ENCODE measurements at places on chromosomes 7 and 10.
A peak's percentile ranks its signal among the peaks of the same experiment; 100 is the strongest.

GRCh38 chr10:46329690-46330016 is 42.9 kb downstream of the ANTXRL start:
- DNase-seq = no peak

GRCh38 chr10:29078919-29079318 is 210.0 kb upstream of the LYZL1 start:
- no peak for DNase-seq

- DNase-seq = peak; percentile 58
Observed at GRCh38 chr7:128454808-128455542, 703 bp upstream of the HILPDA start.

DNA sequence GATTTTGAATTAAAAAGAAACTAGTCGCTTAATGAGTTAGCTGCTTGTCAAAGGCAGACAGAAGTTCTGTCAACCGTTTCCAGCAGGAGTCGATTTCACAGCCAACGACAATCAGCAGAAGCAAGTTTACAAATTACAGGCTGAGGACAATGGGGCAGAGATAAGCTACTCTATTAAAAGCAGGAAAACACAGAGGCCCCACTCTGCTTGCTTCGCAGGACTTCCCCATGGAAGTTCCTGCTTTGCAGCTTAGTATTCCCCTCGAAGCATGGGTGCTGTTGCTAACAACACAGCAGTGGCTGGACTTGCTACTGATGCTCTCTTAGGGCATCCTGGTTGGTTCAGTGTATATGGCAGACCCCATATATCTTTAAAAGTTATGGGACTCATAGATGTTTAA is 50.8 kb upstream of the KLF6 start:
- DNase-seq = no peak

- DNase-seq = no peak
Observed at GRCh38 chr7:24912874-24913514, 67.0 kb downstream of the OSBPL3 start.

GRCh38 chr7:2261611-2262010 is 19.6 kb downstream of the NUDT1 start:
- DNase-seq = no peak

- peak; percentile 36 for DNase-seq
Observed at GRCh38 chr7:143504937-143505297, 27.2 kb downstream of the TAS2R41 start.

DNA sequence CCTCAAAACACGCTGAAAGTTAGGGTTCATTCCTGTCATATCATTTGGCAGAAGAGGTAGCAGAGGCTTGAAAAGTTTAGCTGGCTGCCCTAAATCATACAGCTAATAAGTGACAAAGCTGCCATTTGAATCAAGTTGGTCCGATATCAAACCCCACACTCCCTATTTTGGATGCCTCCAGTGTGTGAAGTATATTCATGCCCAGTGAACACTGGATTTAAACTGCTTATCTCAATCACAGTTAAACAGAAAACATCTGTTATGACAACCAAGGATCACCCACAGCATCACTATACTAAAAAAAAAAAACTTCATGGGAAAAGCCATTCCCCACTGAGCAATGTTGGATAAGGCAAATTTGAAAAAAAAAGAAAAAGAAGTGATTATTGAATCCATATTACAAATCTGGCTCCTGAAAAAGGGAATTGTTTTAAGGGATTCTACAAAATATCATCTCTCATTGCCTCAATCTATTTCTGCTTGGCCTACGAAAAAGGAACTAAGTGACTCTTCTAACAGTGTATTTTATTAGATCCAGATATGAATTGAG is 48.3 kb downstream of the ABCB1 start:
- DNase-seq = no peak

DNA sequence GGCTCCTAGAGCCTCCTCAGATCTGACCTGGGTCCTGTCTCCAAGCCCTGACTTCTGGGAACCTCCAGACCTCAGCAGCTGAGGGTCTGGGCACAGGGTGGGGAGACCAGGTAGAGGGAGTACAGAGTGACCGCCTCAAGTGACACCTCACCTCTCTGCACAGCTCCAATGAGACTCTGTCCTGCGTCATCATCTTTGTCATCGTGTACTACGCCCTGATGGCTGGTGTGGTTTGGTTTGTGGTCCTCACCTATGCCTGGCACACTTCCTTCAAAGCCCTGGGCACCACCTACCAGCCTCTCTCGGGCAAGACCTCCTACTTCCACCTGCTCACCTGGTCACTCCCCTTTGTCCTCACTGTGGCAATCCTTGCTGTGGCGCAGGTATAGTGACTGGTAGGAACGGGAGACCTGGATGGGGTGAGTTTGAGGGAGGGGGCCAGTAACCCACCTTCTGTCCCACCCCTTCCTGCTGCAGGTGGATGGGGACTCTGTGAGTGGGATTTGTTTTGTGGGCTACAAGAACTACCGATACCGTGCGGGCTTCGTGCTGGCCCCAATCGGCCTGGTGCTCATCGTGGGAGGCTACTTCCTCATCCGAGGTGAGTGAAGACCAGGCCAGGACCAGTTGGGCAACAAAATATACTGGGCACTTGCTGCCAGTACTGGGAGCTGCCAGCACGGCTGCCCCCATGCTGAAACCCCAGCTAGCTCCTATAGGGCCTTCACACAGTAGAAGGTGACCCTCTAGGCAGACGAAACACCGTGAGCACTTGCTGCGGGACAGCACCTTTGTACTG is 17.8 kb downstream of the SMO start:
- DNase-seq = no peak

GRCh38 chr7:54858008-54858692 is 99.1 kb upstream of the SEC61G start:
- no peak for DNase-seq

DNA sequence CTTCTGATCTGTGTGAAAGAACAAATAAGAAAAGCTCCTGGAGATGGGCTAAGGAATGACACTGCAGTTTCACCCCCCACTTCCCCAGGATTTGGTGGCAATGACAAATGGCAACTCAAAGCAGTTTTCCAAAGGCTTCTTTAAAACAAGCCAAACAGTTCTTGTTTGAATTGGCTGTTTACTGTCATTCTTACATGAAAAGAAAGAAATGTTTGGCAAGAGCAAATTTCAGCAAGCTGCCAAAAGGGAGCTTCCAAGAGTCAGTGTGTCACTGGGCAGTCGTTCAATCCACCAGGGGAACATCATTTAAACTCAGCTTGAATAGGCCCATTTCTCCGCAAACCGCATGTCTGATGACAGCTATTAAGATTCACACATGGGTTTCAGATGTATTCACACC is 119.0 kb upstream of the RHOBTB1 start:
- DNase-seq = peak; percentile 20

DNA sequence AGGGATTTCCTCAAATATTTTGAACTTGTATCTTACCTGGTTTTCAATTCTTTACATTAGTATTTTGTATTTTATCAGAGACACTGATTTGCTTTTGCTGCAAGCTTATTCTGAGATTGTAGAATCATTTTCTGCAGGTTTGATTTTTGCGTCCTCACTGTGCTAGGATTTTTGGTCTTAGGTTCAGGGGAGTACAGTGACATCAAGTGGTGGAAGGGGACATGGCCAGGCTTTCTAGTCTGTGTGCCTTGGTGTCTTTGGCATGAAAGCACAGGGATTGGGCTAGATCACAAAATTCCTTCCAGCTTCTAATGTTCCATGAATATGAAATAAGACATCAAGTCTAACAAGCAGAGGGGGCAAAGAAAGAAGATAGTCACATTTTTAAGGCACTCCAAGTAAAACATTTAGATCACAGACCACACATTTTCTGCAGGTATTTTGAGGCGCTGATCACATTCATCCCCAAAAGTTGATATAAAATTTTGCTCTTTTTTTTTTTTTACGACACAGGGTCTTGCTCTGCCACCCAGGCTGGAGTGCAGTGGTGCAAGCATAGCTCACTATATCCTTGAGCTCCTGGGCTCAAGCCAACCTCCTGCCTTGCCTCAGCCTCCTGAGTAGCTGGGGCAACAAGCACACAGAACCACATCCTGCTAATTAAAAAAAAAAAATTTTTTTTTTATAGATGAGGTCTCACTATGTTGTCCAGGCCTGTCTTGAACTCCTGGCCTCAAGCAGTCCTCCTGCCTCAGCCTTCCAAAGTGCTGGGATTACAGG is 124.4 kb downstream of the PON1 start:
- peak; percentile 62 for DNase-seq

- no peak for DNase-seq
Observed at GRCh38 chr10:11276449-11276990, 258.8 kb downstream of the CELF2 start.

GRCh38 chr7:45660901-45661211 is 86.7 kb downstream of the ADCY1 start:
- no peak for DNase-seq

- no peak for DNase-seq
Observed at GRCh38 chr7:25521236-25521635, 292.9 kb upstream of the NPVF start.

DNA sequence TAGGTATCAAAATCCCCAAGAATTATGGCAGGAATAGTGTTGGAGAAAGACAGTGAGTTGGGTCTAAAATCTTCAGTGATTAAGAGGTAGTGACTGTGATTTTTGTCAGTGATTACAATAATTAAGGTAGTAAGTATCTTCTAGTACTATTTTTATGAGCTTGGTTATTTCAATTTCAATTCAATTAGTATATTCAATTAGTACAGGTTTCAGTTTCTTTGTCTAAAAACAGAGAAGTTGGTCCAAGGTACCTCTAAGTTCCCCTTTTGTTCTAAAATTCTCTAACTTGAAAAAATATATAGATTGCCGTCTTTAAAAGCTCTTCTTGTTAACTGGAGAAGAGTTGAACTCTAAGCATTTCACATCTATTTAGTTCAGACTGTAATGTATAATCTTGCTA is 82.9 kb downstream of the OTUD1 start:
- no peak for DNase-seq

DNA sequence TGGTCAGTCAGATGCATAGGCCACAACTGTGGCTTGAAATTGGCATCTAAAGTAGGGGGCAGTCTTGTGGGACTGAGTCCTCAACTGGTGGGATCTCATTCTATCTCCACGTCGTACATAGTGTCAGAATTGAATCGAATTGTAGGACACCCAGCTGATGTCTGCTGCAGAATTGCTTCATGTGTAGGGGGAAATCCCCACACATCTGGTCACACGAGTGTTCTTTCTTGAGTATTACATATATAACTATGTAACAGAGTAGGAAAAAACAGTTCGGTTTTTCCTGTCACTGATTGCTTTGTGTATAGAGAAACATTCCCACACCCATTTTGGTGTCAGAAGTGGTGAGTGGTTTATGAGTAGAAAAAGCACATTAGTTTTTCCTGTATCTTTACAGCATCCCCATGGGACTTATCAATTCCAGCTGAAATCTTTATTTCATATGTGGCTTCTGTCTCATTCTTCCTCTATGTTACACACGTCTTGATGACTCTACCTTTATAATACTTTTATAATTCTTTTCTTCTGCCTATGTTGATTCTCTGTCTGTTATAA is 79.4 kb upstream of the PCGF5 start:
- DNase-seq = peak; percentile 43

- DNase-seq = peak; percentile 62
Observed at GRCh38 chr7:140003913-140004382, 58.8 kb downstream of the PARP12 start.

GRCh38 chr7:153297141-153297540 is 537.6 kb downstream of the ACTR3B start:
- DNase-seq = no peak

GRCh38 chr10:56068473-56069263 is 292.4 kb downstream of the ZWINT start:
- no peak for DNase-seq

GRCh38 chr7:17502213-17503060 is 204.0 kb downstream of the AHR start:
- peak; percentile 33 for DNase-seq

- DNase-seq = peak; percentile 39
Observed at GRCh38 chr7:47534322-47535034, 47.4 kb downstream of the TNS3 start.

- no peak for DNase-seq
Observed at GRCh38 chr7:124701955-124702354, 63.6 kb downstream of the GPR37 start.

GRCh38 chr7:112286250-112287086 is 80.0 kb downstream of the ZNF277 start:
- peak; percentile 14 for DNase-seq

DNA sequence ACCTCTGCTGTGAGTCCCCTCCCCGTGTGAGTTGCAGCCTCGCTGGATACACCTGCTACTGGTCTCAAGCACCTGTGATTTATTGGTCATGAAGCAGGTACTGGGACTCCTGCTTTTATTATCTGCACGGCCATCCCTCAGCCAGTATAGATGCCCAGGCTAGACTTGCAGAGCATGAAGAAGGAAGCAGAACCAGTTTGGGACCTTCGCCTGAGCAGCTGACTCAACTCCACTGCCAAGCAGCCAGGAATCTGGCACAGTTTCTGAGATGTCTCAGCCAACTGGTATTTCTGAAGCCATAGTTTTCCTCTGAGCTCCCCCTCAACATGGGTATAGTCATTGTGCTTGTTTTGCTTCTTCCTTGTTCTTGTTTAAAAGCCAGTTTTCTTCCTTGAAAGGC is 28.0 kb upstream of the SLC39A12 start:
- DNase-seq = peak; percentile 88

DNA sequence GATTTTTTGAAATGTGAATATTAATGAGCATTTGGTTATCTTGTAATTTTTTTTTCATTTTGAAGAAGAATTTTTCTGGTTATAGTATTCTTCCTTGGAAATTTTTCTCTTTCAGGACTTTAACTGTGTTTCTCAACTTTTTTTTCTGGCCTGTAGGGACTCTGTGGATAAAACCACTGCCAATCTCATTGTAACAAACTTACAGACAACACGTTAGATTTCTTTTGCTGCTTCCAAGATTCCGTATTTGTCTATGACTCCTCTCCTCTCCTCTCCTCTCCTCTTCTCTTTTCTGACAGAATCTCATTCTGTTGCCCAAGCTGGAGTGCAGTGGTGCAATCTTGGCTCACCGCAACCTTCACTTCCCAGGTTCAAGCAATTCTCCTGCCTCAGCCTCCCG is 19.4 kb upstream of the ZNF92 start:
- DNase-seq = no peak

- DNase-seq = no peak
Observed at GRCh38 chr10:87623191-87623590, 36.5 kb upstream of the PAPSS2 start.

- DNase-seq = peak; percentile 95
Observed at GRCh38 chr7:30804078-30804661, 33.0 kb downstream of the MINDY4 start.

DNA sequence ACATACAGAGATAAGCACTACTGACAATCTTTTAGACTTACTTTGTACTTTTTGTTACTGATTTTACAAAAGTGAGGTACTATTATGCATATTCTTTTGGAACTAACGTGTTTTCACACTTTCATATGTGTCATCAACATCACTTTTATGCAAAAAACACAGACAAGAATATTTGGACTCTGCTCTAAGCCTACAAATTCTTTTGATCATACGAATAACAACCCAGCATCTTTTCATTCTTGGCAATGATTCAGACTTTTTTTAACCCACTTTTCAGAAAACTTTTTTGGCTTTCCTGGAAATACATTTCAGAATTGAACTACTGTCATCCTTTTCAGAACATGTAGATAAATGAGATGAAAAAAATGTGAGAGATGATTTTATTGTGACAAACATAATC is 30.2 kb downstream of the USP6NL start:
- peak; percentile 18 for DNase-seq

Data from fibroblast of skin of right biceps (primary cell).